ENCODE measurements at places on chromosomes 7 and 10.

DNA sequence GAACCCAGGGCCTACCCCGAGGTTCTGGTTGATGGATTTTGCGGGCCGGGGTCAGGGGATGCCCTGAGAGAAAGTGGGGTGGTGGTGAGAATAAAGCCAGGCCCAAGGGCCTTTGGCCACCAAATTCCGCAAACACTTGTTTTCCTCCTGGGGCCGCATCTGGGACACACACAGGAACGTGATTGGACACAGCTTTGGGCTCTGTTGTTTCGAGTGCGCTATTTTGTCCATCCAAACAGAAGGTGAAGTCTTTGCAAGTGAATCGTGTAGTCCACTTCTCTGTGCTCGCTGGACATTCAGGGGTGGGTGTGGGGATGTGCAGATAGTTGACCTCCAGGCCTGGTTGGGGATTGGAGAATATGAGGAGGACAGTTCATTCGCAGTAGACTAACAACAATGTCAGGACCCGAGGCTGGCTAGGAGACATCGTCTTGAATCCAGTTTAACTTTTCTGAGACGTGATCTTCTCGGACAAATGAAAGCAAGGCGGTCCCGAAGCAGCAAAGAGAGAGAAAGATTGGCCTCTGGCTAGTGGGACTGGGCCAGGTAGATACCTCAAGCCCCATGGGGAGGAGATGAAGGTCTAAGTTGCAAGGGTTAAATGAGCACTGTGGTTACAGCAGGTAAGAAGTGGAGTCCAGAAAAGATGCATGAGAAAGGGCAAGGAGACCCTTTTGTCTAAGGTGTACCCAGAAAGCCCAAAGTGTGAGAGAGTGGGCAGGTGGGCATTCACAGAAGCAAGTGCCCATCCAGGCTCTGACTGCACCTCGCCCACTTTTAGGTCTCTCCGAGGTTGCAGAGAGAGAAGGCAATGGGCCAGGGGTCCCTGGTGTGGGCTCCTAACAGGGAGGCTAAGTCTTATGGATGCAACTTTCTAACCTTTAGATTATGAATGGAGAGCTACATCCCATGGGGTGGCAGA, 764 bp upstream of the FAM131B start:
- DNase-seq, result no peak

- no peak for DNase-seq
Observed at GRCh38 chr7:45399069-45399468, 175.1 kb upstream of the ADCY1 start.

- DNase-seq, result no peak
Observed at GRCh38 chr7:156875766-156876165, 17.2 kb downstream of the LMBR1 start.

DNA sequence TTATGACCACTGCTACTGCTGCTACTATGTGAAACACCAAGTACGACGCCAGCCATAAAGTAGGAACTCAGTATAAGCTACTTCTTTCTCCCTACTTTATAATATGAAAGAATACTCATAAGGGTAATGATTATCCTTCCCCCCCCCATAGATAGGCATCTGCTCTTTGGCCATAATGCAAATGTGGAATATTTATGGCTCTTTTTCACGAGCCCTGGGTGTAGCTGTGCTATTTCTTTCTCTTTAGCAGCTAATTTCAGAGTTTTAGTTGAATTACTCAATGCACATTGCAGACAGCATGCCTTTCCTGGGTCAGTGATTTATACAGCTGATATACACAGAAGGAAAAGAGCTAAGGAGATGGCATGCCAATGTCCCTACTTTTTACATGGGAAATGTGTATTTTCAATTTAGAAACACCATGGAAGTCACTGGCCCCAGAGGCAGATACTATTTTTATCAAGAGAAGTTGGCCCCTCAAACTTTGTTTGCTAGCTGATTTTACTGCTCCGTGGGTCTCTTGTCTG, 234.1 kb upstream of the KIAA1217 start:
- DNase-seq, result no peak

- no peak for DNase-seq
Observed at GRCh38 chr7:101154693-101155102, 422 bp downstream of the AP1S1 start.

GRCh38 chr7:150337179-150337578, 4.2 kb downstream of the RARRES2 start:
- DNase-seq, result no peak

- no peak for DNase-seq
Observed at GRCh38 chr10:71765176-71765904, 8.0 kb downstream of the VSIR start.

DNA sequence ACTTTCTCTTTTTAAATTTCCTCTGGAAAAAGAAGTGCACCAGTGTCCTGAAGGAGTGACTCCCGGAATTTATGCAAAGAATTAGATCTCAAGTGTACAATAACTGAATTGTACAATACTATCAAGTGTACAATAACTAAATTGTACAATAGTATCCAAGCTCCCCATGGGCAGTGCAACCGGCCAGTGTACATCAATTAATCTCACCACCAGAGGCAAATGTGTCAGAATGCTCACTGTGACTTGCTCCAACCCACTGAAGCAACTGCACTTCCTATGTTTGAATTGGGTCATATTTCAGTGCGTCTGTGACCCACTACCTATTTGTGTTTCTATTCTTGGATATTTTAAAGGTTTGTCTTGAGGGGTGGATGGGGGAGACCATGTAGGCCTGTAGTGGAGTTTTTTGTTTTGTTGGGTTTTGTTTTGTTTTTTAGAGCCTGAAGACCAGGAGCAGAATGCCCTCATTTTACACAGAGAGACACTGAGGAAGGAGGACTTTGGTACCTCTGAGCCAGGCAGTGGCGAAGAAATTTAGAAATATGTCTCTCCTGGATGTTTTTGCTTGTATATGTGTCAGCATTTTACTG, 78.5 kb upstream of the CTTNBP2 start:
- DNase-seq, result no peak

GRCh38 chr10:60224066-60224705, 165.5 kb downstream of the ANK3 start:
- DNase-seq, result no peak

DNA sequence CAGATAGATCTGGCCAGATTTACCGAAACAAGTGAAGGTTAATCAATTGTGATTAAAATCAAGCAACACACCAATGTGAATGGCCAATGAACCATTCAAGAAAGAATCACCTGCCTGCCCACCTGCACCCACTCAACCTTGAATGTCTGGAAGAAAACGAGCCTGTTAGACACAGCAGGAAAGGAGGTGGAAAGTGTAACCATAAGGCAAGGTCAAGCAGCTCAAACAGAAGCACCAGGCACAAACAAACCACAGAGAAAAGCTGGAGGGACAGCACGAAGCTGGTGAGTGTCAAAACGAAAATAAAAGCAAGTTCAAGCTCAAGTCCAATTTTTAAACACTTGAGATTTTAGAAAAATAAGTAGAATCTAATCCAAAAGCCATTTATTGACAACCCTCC, 64.9 kb downstream of the STEAP1B start:
- DNase-seq, result no peak

DNA sequence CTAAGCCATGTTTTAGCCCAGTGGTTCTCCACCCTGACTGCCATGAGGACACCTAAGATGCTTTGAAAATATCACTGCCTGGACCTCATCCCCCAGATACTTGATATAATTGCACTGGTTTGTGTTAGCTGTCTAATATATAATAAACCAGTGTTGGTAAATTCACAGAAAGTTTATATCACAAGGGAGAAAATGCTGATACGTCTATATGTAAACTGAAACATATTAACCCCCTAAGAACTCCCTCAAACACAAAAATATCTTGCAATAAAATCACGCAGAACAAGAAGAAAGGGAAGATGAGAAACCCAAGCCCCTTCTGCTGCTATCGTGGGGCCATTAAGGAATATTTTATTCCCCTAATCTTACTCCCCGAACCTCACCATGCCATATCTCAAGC, 8.2 kb downstream of the IMMP2L start:
- no peak for DNase-seq

DNA sequence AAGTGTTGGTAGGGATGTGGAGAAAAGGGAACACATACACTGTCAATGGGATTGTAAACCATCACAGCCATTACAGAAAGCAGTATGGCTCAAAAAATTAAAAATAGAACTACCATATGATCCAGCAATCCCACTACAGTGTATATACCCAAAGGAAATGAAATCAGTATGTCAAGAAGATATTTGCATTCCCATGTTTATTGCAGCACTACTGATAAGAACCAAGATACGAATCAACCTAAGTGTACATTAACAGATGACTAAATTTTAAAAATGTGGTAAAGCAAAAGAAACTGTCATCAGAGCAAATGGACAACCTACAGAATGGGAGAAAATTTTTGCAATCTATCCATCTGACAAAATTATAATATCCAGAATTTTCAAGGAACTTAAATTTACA, 290.4 kb downstream of the IPMK start:
- DNase-seq, result no peak

DNA sequence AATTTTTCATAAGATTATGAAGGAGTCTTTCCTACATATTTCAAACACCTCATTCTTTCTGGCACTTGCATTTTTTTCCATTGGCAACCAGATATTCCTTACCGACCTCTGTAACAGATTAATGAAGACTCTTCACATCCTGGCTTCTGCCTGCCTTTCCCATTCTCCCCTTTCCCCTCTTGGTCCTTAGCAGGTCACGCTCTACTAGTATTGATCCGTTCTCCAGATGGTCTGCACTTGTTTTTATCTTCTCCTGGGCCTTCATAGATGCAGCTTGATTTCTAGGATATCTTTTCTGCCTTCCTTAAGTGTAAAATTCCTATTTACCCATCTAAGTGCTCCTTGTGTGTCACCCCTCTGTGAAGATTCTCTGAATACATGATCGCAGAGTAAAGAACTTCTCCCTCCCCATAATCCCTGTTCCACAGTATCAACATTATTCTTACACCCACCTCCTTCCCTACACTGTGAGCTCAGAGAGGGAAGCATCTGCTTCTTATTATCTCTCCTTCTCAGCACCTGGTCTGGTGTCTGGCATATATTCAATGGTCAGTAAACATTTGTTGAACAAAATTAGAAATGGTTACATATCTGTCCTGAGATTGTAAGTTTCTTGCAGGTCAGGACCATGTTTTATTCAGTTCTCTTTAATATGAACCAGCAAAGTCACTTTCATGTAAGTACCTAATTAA, 654.2 kb downstream of the REEP3 start:
- no peak for DNase-seq

DNA sequence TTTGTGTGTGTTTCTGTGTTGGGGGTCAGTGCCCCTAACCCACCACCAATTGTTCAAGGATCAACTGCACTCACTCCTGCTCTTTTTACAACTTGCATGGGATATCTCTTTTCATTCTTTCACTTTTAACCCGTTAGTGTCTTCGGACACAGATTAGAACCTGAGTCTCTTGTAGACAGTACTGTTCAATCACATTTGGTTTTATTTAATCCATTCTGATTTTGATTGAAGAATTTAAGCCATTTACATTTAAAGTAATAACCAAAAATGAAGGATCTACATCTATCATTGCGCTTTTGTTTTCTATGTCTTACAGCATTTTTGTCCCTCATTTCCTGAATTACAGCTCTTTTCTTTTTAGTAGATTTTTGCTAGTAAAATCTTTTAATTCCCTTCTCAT, 43.6 kb downstream of the ZNF248 start:
- no peak for DNase-seq

GRCh38 chr7:99840136-99840869, 12.5 kb downstream of the CYP3A43 start:
- no peak for DNase-seq

DNA sequence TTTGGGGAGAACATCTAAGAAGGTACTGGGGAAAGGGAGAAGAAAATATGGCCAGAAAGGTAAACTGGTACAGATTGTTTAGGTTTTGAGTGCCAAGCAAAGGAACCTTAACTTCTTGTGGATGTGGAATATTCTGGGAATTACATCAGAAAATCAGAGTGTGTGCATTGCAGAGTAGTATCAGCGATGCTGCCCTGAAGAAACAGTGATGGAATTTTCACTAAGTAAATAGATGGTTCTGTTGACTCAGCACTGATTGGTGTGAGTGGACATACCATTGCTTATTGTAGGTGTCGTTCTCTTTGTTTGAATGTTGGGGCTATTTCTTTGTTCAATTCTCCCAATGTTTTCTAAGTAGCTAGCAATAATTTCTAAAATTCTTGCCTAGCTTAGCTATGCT, 24.4 kb upstream of the AKR1B1 start:
- DNase-seq, result no peak

- no peak for DNase-seq
Observed at GRCh38 chr10:112303528-112303927, 20.3 kb downstream of the TECTB start.

DNA sequence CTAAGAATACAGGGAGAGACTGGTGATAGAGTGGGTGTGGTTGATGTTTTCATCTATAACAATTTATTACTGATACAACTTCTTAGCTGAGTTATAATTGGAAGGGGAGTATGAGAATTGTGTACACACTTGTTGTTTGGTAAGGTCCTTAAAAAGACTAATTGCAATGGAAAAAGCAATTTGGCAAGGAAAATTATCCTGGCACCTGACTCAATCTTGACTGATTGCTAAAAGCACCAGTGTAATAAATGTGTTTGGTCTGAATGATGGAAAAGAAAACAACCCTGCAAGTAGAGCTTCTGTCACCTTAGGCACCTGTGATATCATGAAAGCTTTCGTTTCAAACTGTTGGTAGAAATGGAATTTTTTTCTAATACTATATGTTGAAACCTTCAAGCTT, 6.7 kb upstream of the GSDME start:
- DNase-seq, result no peak

DNA sequence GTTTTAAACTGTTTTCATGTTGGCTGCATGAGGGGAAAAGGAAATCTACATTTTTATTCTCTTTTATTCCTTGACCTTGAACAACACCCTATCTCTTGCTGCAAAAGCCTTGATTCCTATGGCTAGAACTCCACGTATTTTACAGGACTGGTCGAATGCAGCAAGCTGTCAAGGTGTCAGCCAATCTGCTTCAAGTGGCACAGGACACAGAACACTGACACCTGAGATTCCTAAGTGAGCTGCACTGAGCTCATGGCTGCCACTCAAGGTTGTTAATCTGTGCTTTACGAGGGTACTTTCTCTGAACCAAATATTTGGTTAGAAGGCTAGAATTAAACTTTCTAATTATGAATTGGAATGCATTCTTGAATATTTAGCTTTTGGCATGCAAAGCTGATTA, 349.7 kb upstream of the COBL start:
- DNase-seq, result no peak

DNA sequence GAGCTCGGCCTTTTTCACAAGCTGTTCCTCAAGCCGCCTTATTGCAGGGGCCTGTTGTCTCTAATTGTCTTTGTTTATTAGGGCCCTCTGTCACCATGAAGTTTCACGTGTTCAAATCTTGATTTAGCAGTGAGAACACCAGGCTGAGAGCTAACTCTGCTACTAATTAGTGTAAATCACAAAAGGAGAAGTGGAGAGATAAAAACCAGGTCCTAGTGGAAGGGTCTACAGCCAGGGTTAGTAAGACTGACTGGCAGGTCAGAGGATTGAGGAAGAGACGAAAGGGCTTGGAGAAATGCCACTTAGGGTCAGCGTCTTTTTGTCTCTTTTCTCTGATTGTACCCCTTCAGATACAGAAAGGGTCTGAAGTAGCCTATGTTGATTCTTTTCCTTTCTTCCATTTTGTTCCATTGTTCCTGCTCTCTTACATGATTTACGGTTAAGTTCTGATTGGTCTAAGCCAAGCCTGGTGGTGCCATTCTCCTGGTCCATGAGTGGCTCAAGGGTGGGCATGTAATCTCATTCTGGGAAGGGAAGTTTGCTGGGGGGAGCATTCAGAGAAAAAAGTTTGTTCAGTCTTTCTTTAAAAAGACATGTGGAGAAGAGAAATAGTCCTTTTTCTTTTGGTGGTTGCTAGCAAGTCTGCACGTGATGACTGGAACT, 21.3 kb downstream of the SSMEM1 start:
- no peak for DNase-seq

- DNase-seq, result peak; percentile 38
Observed at GRCh38 chr7:130292682-130293257, at the start of gene CPA4. Gene CPA4, plus strand, starts transcription at chr7:130293161. Its CDS starts 20 bp downstream, at chr7:130293181.
